ENCODE measurements at places on chromosomes 3 and 15. TPM values are rescaled to one million over a fixed set of nuclear protein-coding genes. Genes with fewer than 3 reads are reported as not detected.

Gene SMCO1
- total RNA-seq = not detected

GRCh38 chr15:64604319-64604718 is 143.9 kb downstream of the ZNF609 start:
- DNase-seq = no peak

Gene HYAL1
- total RNA-seq = 0.23 TPM

- no peak for DNase-seq
These were observed 519.9 kb downstream of the ZBBX start for GRCh38 chr3:166860217-166860616.

Gene NAALADL2
- total RNA-seq = 4.8 TPM

Gene UNC13C
- total RNA-seq = 0.06 TPM

Gene EID1
- 243 TPM for total RNA-seq

DNA sequence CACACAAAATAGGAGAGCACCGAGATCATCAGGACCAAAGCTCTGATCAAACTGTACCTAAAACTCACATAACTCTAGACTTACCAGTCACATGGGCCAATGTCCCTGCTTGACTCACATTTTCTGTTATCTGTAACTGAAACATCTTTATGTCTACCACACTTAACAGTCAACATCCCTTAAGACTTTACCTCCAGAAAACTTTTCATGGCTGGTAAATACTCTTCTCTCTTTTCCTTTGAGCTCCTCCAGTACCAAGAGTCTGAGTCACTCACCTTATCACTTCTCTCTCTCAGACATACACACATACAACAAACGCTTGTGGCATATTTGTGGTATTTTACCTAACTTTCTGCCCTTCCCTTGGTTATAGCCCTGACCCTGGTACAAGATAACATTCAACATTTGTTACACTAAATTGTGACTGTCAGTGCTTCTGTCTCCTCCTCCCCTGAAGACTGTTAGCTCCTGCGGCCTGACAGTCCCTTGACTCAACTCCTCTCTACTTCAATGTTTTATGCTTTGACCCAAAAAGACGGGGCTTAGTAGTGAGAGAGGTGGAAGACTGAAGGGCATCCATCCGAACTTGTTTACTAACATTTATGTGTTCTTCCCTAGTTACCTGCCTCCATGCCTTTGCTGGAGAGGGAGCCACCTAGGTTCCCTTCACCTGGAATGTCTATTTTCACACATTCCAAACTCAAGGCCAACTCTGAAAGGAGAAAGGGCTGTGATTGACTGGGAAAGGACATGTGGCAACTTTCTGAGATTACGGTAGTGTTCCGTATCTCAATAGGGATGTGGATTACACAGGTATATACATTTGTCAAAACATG is 3.7 kb upstream of the EFHB start:
- DNase-seq = no peak

- DNase-seq = peak; percentile 70
These were observed 9.5 kb downstream of the NECTIN3 start for GRCh38 chr3:111081008-111081545.

DNA sequence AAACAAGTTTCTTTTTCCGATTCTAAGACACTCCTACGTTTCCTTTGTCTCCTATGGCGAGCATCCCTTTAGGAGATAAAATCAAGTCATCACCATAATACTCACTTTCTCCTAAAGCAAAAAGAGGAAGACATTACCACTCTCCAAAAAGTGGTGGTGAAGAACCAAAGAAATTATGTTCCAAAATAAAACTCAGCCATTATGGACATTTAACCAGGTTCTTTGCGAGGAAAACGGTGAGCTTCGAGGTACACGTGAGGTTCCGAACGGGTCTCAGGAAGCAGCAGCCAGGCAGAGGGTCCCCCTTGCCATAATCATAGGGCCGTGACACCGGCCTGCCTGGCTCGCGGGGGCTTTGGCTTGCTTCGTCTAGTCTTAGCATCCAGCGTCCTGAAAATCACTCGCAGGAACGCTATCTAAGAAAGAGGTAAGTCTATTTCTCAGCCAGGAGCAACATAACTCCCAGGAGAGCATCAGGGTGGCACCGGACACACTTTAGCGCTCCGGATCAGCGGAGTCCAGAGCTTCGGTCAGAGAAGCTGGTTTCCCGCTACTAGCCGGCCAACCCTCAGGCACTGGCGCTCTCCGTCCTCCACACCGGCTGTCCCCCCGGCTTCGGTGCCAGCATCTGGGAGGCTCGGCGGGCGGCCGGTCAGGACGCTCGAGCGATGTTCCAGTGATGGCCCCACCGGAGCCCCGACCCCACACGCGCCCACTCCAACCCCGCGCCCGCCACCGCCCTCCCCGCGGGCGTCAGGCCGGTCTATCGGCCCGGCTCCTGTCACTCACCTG is 581 bp downstream of the IP6K1 start:
- DNase-seq = no peak

DNA sequence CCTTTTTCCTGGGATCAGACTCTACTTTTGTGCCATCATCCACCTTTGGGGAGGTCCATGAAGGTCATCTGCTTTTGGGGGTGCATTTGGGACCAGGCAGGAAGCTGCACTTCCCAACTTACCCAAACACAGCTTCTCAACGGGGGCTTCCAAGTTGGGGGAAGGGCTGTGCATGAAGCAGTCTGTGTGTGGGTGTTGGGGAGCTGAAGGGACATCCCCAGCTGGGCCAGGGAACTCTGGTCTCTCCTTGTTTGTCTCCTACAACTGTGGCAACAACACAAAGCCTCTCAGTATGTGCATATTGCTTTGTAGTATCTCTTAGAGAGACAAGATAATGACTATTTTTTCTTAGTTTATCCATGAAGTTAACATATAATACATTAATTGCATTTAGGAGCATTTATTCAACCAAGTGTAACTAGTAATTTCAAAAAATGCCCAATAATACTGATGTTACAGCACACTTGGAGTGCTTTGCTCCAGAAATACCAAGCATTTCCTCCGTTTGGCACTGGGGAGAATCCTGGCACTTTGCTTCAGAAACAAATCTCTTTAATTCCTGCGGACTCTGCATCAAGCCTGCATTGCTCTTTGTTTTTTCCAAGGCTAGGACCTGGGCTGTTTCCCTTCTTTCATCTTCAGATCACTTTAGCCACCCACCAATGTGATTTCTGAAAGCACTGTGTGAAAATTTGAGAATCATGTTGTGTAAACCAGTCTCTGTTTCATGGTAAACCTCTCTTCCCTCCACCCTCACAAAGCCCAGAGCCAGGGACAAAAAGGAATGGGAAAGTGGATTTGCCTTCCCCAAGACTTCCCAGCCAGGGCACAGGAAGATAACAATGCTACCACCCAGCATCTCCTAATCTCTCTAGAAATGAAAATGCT is 126.2 kb upstream of the PFN2 start:
- no peak for DNase-seq

- DNase-seq = no peak
These were observed 59.9 kb upstream of the CGNL1 start for GRCh38 chr15:57316451-57316850.

GRCh38 chr3:143653493-143653892 is 194.8 kb downstream of the SLC9A9 start:
- DNase-seq = no peak

DNA sequence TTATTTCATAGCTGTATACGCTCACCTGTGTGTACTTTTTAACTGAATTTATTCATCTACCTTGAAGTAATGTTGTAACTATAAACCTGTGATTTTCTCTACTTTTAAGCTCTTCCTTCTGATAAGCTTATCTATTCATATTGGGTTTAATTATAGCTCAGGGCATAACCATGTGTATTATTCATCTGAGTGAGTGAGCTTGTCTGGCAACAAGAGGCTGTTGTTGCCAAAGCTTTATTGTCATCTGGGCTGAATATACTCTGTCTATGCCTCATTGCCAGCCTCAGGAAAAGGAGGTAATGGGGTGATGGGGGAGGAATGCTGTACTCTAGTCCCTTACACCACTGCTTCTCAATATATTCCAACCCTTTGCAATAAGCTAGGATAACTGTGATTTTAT is 292.4 kb downstream of the UBE2E2 start:
- DNase-seq = peak; percentile 28

- DNase-seq = no peak
These were observed 64.5 kb upstream of the MITF start for GRCh38 chr3:69674752-69675151.

- DNase-seq = peak; percentile 52
These were observed 27.6 kb downstream of the OPA1 start for GRCh38 chr3:193620650-193621049.

Gene RNU5B-1
- not detected for total RNA-seq

Gene GPR156
- total RNA-seq = 1.5 TPM

DNA sequence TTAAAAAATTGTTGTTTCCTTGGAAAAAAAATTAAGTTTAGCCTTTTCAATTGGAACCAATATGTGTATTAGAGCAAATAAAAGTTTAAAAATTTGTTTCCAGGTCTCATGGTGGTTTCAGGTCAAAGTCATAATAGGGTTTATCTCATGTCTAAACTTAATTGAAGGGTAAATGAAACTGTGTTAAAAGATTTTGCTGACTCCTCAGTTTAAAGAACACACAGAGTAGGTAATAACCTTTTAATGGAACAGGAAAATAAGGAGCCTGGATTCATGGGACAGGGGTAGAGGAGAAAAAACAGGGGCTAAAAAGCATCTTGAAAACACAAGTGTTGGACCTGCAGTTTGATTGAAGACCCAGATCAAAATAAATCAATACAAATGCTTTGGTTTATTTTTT is 190.6 kb downstream of the MFSD1 start:
- no peak for DNase-seq

Gene TMC3
- total RNA-seq = not detected

Gene CHRNA7
- total RNA-seq = 0.63 TPM

DNA sequence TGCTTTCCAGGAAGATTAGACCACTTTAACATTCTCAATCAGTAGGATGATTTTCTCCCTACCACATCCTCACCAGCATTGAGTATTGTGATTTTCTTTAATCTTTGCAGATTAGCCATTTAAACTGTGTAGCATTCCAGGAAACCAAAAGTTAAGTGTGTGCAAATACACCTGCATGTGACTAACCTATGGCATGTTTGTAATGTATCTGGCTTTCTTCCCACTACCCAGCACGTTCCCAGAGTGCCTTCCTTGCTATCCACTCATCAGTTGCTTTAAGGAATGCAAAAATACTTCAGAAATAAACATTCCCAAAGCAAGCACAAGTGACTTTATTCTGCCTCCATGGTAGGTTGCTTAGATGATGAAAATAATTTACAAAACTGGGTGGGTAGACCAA is 74.2 kb downstream of the ATG7 start:
- no peak for DNase-seq

- no peak for DNase-seq
These were observed 232.8 kb upstream of the NR2F2 start for GRCh38 chr15:96097661-96098060.

DNA sequence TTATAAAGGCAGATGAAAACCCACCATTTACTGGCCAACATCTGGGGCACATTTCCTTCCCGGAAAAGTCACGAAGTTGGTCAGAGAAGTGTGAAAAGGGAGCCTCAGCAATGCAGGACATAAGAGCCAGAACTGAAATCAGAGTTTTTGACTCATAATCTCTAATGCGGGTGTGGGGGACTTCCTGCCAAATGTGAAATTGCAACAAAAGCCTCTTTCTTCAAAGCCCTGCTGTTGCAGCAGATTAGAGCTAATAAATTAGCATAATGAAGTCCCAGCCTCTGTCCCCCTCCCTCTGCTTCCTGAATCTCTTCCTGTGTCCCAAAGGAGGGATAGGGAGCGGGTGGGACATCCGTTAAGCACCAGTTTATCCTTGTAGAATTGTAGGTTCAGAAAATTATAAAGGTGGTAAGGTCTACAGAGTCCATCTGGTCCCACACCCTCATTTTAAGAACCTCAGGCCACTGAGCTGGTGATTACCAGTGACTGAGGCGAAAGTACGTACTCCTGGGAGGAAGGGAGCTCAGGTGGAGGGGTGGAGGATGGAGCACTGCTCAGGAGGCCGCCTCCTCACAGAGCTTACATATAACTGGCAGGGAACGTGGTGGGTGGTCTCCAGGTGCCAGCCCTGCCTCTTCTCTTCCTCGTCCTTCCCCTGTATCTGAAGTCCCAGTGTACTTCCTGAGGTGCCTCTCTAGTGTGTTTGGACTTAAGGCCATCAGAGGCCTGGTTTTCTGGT is 35.0 kb downstream of the ST6GAL1 start:
- no peak for DNase-seq

GRCh38 chr3:118863731-118864322 is 170.8 kb downstream of the IGSF11 start:
- no peak for DNase-seq

DNA sequence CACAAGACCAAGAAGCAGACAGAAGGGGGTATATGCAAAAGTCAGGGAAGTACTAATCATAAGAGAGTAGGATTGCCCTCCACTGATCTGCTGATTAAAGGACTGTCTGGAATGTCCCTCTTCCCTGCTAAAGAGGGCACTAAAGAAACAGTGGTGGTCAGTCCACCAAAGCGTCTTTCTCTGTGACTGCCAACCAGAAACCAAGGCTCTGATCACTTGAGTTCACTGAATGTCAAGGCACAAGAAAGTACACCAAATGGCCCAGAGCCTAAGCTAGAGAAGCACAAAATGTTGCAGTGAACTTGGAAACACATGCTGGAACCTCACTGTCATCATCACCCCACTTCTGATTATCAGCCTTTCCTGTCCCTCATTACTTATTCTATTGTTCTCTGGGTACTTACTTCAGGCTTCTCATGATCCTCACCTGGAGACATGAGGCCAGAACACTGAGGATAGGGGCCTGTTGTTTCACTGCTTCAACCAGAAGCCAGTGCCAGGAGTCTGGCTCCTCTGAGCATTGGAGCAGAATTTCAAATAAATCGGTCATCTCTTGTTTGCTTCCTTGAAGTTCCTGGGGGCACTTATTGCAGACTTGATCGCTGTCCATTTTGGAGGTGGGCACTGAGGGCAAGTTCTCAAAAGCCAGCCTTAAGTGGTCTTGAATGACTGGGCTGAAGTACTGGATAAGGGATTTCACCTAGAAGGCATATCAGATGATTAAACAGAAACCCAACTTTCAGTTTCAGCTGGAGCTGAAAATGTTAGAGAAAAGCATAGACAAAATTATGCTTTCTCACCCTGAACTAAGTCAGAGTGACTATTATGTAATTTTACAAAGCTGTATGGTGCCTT is 58.9 kb downstream of the EIF3J start:
- DNase-seq = no peak

Gene TRIM42
- not detected for total RNA-seq

- DNase-seq = no peak
These were observed 43.9 kb downstream of the ABHD5 start for GRCh38 chr3:43734685-43735084.

- DNase-seq = no peak
These were observed 278.3 kb downstream of the FGF12 start for GRCh38 chr3:192449036-192449435.

GRCh38 chr3:66577426-66578203 is 76.8 kb upstream of the LRIG1 start:
- no peak for DNase-seq

- DNase-seq = no peak
These were observed 230.8 kb upstream of the TBC1D5 start for GRCh38 chr3:17972959-17973906.

Gene IQCF5
- not detected for total RNA-seq

DNA sequence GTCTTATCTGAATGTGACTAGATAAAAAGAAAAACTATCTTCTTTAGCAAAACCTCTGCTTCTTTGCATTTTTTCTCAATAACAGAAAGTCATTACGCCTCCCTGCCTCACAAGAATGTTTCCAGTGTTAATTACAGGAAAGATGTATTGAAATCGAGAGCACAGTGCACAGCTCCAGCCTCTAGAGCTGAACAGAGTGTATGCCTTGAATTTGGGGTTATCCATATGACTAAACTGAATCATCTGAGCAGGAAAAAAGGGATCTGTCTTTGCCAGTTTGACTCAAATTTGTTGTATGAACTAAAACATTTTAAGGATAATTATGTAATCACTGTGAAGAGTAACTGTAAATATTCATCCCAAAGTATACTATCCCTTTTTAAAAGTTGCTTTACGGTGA is 149.1 kb upstream of the CGNL1 start:
- no peak for DNase-seq

Gene TRAT1
- total RNA-seq = not detected
